B cell (primary cell): ENCODE measurements at places on chromosomes 12 and 14. TPM values are rescaled to one million over a fixed set of nuclear protein-coding genes. Genes with fewer than 3 reads are reported as not detected.

The BDKRB2 gene
- total RNA-seq, result not detected in 2 replicates

The CIT gene
- 6.1 and 6.2 TPM in 2 replicates for total RNA-seq

The PPP1R1A gene
- total RNA-seq, result not detected in 2 replicates

DNA sequence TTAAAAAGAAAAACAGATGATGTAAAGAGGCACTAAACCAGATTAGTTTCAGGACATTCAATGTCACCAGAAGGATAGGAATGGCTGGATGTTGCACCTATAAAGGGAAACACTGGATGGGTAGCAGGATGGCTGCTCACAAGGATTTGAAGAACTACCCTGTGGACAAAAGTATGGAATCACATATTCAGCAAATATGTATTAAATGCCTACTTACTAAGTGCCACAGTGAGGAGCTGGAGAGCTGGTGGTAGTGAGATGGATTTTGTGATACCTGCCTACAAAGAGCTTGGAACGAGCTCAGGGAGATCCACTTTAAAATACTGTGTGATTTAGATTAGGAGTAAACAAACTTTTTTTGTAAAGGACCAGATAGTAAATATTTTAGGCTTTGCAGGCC is 316.2 kb downstream of the PAWR start:
- DNase-seq, result no peak

- DNase-seq, result no peak
These were observed 45.0 kb upstream of the GSG1 start for GRCh38 chr12:13148485-13148847.

DNA sequence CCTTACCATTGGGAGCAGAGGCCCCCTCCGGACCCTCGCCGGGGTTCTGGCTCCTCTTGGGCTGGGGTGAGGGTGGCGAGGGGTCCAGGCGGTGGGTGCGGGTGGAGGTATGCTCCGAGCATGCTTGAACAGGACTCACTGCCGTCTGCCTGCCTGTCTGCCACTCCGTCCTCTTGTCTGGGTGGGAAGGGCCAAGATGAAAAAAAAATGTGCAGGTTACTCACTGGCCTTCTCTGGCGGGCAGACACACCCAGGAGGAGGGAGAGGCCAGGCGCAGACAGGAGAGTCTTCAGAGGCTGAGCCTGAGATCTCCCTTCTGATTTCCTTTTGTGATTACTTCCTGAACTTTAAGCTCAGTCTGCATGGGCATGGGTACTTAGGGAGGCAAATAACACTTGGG is 76.1 kb downstream of the STON2 start:
- DNase-seq, result no peak

- DNase-seq, result no peak
These were observed 16.2 kb downstream of the NCKAP5L start for GRCh38 chr12:49811961-49812401.

- no peak for DNase-seq
These were observed 39.1 kb downstream of the NT5DC3 start for GRCh38 chr12:103801709-103802585.

DNA sequence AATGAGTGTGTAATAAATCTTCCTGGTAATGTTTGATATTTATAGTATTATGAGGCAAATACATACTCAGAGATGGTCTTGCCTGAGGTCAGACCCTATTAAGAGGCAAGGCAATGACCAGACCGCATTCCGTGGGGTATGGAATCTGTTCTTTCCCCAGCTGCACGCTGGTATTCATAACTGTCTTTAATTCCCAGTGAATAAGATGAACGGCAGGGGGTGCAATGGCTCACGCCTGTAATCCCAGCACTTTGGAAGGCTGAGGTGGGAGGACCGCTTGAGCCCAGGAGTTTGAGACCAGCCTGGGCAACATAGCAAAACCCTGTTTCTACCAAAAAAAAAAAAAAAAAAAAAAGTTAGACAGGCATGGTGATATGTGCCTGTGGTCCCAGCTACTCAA is 44.6 kb downstream of the ERO1A start:
- DNase-seq, result no peak

DNA sequence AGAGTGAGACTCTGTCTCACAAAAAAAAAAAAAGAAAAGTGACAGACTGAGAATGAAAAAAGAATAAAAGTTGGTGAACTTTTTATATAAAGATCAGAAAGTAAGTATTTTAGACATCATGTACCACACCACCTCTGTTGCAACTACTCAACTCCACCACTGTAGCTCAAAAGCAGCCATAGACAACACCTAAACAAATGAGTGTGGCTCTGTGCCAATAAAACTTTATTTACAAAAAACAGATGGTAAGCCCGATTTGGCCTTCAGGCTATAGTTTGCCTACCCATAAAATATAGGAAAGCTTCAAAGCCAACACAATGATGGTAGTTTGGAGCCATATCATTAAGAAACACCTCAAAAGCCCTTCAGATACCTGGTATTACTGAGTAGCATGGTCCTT is 154.5 kb upstream of the FOXN3 start:
- DNase-seq, result no peak

DNA sequence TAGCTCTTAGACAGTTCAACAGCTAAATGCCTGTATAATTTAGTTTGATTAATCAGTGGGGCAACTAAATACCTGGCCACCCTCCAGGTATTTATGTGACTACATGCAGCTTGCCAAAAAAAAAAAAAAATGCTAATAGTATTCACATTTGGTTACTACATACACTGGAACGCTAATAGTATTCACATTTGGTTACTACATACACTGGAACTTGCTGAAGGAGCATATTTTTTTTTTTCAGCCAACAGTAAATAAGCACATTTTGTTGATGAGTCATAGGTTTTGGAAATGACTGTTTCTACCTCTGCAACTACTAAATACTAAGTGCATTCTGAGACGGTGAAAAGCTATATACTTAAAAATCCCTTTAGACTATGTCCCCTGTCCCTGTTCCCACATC is 1172.3 kb downstream of the LRFN5 start:
- DNase-seq, result no peak

DNA sequence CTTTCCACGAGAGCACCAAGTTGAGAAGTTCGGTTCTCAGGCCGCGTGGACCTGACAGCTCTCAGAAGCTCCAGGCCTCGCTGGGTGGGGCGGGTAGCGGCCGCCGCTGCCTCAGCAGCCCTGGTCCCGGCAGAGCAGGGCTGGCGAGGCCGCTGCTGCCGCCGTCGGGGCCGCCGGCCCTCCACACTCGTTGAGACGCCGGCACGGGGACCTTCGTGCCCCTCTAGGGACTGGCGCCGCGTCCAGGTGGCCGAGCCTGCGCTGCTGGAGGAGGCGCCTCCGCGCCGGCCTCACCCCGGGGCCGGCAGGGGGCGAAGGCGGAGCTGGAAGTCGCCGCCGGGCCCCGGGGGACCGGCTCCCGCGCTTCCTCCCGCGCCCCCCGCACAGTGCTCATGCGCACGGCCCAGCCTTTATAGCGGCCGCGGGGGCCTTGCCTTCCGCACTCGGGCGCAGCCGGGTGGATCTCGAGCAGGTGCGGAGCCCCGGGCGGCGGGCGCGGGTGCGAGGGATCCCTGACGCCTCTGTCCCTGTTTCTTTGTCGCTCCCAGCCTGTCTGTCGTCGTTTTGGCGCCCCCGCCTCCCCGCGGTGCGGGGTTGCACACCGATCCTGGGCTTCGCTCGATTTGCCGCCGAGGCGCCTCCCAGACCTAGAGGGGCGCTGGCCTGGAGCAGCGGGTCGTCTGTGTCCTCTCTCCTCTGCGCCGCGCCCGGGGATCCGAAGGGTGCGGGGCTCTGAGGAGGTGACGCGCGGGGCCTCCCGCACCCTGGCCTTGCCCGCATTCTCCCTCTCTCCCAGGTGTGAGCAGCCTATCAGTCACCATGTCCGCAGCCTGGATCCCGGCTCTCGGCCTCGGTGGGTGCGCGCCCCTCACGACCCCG is at the start of gene COCH:
COCH (plus strand) TSS at position 440 of the 879 bp plus-strand sequence; CDS start at position 820, 380 bp downstream.
- DNase-seq, result peak; percentile 76

DNA sequence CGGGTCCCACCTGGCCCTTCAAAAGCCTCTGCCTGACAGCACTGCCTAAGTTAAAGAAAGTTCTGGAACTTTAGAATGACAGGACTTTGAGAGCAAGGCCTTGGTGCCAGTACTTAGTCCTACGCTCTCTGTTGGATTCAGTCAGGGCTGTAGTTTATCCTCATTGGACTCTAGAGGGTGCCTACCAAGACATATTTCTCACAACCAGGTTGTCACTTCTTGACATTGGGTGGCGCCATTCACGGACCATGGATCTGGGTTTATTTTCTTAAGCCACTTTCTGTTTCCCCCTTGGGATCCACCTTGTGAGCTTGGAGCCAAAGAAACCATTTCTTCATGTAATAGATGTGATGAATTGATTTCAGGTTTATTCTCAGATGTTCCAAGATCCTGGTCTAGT is 787.0 kb upstream of the TBX3 start:
- DNase-seq, result no peak

GRCh38 chr12:54549774-54550451 is 512 bp downstream of the PDE1B start:
- peak; percentile 39 for DNase-seq

DNA sequence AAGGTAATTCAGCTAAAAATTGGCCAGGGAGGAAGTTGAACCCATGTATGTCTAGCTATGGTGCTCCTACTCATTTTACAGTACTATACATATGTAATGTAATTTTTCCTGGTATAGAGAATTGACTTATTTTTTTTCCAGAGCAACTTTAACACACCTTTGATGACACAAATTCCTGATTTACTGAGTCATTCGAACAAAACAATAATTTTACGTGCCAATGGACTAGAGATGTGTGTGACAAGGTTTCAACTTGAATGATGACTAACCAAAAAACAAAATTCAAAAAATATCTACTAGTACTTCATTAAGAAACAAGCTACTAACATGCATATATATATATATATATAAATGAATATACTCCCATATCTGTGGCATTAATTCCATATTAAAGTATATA is 180.5 kb downstream of the KITLG start:
- no peak for DNase-seq

DNA sequence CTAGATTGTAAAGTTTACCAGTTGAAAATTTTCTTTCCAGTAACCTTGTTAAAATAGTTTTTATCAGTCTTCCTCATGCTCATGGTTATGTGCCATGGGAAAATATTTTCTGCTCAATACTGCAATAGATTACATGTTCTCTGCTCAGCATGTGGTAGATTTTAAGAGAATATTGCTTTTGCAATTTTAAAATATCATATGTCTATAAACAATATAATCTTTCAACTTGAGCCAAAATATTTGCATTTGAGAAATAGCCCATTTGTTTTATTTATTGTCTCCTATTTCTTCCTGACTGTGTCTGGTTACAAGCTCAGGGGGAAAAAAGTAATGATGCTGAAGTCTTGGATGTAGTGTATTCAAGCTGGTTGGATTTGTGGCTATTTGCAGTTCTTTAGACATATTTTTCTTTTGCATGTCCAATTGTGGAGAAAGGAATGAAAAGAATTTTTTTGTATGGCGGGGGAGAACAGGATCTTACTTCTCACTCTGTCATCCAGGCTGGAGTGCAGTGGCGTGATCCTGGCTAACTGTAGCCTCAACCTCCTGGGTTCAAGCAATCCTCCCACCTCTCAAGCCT is 342.6 kb upstream of the NAV3 start:
- DNase-seq, result no peak

DNA sequence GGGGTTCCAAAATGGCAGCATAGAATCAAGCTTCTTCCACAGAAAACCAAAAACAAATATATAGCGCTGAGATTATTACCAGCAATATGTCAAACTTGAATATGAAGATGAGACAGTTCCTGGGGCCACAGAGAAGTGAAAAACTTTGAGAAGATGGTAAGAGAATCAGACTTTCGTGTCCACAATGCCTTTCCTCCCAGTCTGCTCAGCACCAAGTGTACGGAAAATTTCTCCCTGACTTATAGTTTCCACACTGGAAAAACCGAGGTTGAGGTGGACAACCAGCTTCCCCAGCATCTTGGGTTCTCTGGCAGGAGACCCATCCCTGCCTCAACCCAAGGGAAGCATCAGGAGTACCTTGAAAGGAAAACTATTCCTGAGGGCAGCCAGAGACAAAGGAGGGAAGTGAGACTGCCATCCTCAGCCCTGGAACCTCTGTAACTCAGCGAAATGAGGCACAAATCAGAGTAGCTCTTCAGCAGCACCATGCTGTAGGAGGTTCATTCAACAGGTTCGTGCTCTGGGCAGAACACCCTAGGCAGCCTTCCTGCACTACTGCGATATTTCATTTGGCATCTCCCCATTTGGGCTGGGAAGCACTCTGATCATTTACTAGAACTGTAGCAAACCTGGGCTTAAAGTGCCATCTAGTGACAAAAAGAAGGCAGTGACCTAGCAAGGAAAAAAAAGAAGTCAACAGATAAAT is 52.4 kb upstream of the CAPRIN2 start:
- peak; percentile 71 for DNase-seq

DNA sequence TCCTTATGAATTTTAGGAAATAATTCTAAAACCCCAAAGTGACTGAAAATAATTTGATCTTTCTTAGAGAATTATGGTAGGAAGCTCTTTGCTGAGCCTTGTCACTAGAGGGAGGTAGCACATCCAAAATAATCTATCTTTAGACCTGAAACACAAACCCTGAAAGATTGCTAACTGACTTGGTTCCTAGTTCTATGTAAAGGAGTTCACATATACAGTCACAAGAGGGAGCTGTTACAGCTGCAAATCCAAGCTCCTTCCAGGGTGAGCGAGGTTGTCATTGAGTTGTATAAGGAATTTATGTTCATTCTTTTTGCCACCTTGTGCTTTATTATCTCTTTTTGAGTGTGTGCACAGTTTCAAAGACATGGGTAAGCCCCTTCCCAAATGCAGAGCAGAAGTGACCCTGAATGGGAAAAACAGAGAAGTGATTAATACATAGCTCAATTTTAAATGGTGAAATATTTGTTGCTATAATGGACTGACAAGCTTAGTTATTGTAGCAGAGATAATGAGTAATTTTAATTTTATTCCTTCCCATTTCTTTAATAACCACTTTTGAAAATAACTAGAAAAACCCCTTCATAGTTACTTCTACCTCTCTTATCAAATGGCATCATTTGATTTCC is 387.9 kb downstream of the DAD1 start:
- DNase-seq, result peak; percentile 49

GRCh38 chr14:31083781-31084180 is 57.6 kb upstream of the STRN3 start:
- DNase-seq, result peak; percentile 19

DNA sequence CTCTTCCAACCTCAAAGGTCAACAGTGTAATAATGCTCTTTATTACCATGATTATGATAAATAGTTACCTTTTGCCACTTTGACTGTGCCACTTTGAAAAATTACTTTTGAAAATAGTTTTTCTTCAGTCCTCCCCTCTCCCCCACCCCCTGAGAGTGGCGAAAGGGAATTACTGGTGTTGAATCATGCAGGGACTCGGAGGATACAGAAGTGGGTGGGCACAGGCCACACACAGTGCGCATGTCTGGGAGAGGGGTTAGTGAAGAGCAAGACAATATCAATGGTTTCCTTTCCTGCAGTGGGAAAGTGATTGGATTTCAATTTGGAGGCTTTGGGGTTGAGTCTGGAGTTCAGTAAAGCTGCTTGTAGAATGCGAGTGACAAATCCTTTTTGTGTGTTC is 170.9 kb downstream of the PTCSC3 start:
- no peak for DNase-seq
